ENCODE measurements at places on chromosomes 2 and 18.

DNA sequence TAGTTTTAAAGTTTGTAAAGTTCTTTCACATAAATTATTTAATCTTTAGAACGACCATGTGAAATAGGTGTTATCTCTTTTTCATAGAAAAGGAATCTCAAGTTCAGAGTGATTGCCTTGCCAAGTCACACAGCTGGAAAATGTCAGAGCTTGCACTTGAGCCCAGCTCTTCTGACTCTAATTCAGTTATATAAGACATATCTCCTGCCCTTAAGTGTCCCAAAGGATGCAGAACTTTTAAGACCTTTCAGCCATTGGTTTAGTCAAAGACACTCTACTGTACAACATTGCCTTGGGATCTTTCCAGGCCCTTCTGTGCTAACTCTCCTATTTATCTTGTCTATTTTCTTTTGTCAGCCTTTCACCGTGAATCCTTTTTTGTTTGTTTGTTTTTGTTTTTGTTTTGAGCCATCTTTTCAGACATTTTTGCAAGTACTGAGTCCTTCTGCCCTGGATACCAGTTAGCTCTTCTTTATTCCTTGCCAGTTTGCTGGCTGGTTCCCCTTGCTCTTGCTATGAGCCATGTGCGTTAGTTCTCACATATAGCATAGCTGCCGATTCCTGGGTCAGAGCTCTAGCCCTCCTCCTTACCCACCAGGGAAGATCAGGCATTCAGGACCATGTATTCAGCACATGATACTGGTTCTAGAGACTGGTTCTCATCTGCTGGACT lies 160.0 kb upstream of the MYO3B start:
- no peak for DNase-seq

DNA sequence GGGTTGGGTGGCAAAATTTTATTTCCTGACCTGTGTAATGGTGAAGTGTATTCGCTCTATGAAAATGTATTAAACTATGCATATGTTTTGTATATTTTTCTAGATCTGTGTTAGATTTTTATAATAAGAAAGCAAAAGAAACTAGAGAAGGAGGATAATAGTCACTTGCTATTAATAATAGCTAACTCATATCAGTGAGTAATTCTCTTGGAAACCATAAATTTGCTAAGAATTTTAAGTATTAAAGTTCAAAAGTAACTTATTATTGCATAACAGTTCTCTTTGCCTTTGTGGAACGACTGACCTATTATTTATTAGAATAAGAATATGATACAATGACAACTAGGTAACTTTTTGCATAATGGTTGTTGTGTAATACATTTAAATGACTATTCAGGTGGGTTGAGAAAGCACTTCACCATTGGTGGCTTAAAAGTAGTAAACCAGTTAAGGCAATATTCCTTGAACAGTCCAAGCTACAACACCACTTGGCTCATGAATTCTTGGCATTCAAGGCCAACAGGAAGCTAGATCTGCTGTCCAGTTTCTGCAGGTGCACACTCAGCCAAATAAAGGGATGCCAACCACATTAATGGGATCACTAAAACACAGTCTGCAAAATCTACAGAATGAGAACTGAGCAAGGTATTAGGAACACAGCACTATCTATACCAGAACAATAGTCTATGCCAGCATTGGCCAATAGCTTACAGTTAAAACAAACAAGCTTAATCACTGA lies 921.3 kb downstream of the CPS1 start:
- DNase-seq = no peak

GRCh38 chr2:190126798-190127197 lies 64.3 kb upstream of the MSTN start:
- no peak for DNase-seq

GRCh38 chr2:205461678-205462665 lies 220.3 kb upstream of the NRP2 start:
- DNase-seq = no peak

- DNase-seq = no peak
Measured at GRCh38 chr2:180017784-180018183, 10.7 kb upstream of the CWC22 start.

DNA sequence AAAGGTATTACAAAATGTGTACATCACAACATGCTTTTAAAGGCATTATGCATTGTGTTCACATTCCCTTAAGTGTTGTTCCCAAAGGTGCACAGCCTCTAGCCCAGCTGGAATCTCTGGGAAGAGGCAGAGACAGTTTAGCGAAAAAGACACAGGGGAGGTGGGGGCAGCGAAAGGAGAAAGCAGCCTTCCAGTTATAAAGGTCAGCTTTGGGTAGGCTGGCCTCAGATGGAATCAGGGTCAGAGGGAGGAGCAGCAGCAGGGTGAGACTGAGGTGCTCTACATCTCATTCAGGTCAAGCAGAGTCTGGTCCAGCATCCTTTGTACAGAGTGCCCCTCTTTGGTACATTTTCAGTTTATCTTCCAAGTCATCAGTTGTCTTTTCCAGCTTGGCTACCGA lies 68.6 kb downstream of the ASXL2 start:
- no peak for DNase-seq

- DNase-seq = peak; percentile 90
Measured at GRCh38 chr2:148926291-148926961, 51.4 kb downstream of the KIF5C start.
